Activated CD4-positive, alpha-beta T cell treated with anti-CD3 and anti-CD28 coated beads, Interleukin-2, amount 10 ng/mL, durations not matched to agents 24 days and 14 days (primary cell): ENCODE measurements at places on chromosomes 16 and 17. TPM values are rescaled to one million over a fixed set of nuclear protein-coding genes. Genes with fewer than 3 reads are reported as not detected.

DNA sequence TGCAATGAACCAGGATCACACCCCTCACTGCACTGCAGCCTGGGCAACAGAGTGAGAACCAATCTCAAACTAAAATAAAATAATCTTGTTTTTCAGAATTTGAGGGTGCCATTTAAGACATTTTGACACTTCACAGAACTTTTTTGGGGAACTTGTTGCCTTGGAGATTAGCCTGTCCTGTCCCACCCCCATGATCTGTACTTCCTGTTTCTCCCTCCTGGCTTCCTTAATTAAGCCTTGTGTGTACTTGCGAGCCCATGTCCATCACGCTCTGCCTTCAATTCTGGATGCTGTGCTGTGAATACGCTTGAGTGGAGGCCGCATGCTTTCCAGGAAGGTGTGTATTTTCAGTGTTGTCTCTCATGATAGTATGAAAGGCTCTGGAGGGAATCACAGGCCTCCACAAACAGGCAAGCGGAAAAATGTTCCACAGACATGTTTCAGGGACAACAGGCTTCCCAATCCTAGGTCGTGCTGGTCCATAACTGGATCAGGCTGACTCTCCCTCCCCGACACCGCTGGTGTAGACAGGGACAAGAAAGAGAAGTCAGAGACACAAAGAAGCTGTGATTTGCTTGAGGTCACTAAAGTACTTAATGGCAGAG lies 56.9 kb downstream of the NOS2 start:
- H3K27ac ChIP-seq, result no peak overlapping the region
- H3K4me1 ChIP-seq, result no peaks in the 10 kb centered on the region
- DNase-seq, result no peak
- no peaks in the 10 kb centered on the region for H3K36me3 ChIP-seq
- no peaks in the 10 kb centered on the region for H3K27me3 ChIP-seq

- no peaks in the 10 kb centered on the region for H3K36me3 ChIP-seq
- H3K4me1 ChIP-seq, result no peaks in the 10 kb centered on the region
- no peak overlapping the region for H3K4me3 ChIP-seq
- H3K27me3 ChIP-seq, result no peaks in the 10 kb centered on the region
- no peak for DNase-seq
Measured at GRCh38 chr16:25553711-25554436, 137.9 kb upstream of the HS3ST4 start.

DNA sequence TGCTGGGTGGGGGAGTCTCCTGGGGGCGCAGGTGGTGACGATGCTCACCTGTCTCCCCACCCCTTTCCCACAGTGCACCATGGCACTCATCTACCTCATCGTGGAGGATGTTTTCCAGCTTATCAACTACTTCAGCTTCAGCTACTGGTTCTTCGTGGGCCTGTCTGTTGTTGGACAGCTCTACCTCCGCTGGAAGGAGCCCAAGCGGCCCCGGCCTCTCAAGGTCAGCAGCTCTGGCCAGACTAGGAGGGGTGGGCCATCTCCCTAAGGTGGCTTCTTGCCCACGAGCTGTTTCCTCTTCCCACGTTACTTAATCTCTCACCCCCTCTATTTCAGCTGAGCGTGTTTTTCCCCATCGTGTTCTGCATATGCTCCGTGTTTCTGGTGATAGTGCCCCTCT lies 14.5 kb downstream of the SLC7A6OS start:
- peaks cover 30% of the 10 kb centered on the region for H3K4me1 ChIP-seq
- no peak overlapping the region for H3K4me3 ChIP-seq
- H3K27ac ChIP-seq, result no peak overlapping the region
- peaks cover 80% of the 10 kb centered on the region for H3K36me3 ChIP-seq
- no peak for DNase-seq

GRCh38 chr17:36739208-36739607 lies 137.8 kb downstream of the MRM1 start:
- H3K27me3 ChIP-seq, result peaks cover 9% of the 10 kb centered on the region
- H3K36me3 ChIP-seq, result no peaks in the 10 kb centered on the region
- H3K4me1 ChIP-seq, result no peaks in the 10 kb centered on the region
- no peak overlapping the region for H3K27ac ChIP-seq
- H3K4me3 ChIP-seq, result no peak overlapping the region
- no peak for DNase-seq

- DNase-seq, result peak; percentile 97
- peak within 1 kb of the TSS; percentile 62 for H3K27ac ChIP-seq
- peaks cover 38% of the 10 kb centered on the region for H3K36me3 ChIP-seq
- H3K27me3 ChIP-seq, result no peaks in the 10 kb centered on the region
Measured at GRCh38 chr17:81911277-81911961, at the start of gene PCYT2. Gene PCYT2 (minus strand): TSS chr17:81911399. CDS start chr17:81911355, 44 bp downstream.

GRCh38 chr17:76989519-76989918 lies 121.3 kb downstream of the MGAT5B start:
- H3K27ac ChIP-seq, result no peak overlapping the region
- no peaks in the 10 kb centered on the region for H3K36me3 ChIP-seq
- no peak for DNase-seq
- no peaks in the 10 kb centered on the region for H3K27me3 ChIP-seq
- no peak overlapping the region for H3K4me3 ChIP-seq

GRCh38 chr16:47626246-47626645 lies 165.1 kb downstream of the PHKB start:
- H3K36me3 ChIP-seq, result peaks cover 13% of the 10 kb centered on the region
- H3K4me1 ChIP-seq, result no peaks in the 10 kb centered on the region
- no peaks in the 10 kb centered on the region for H3K27me3 ChIP-seq
- no peak overlapping the region for H3K4me3 ChIP-seq

DNA sequence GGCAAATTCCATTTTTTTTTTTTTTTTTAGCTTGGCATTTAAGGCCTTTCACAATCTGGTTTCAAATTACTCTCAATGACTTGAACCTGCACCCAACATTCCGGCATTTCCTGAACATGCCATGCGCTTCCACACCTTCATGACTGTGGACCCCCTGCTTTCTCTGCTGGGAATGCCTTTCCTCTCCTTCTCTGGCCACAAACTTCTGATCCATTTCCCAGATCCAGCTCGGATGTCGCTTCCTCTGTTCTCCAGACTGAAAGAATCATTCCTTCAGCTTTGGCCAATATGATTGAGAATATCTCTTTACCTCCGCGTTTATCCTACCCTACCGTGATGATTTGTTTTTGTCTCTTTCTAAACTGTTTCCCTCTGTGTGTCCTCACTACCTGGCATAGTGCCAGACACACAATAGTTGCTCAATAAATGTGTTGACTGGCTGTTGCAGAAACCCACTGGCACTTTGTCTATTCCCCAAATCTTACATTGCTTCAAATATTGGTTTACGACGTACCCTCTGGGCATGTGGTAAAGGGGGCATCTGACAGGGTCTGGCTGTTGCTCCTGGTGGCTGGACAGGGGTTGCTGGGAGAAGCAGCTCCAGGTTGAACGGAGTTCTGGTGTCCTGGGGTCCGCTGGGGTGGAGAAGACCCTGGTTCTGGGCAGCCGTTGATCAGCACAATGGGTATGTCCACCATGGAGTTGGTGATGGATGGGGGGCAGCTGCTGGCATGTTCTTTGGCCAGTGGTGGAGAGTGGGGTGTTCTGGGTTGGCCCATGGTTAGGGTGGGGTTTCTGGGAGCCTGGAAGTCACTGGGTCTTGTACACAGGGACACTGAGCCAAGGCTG lies 14.7 kb downstream of the TNS4 start:
- DNase-seq, result no peak
- peak overlapping the region; percentile 36 for H3K4me3 ChIP-seq
- peaks cover 82% of the 10 kb centered on the region for H3K4me1 ChIP-seq
- H3K27ac ChIP-seq, result peak overlapping the region; percentile 85
- H3K27me3 ChIP-seq, result no peaks in the 10 kb centered on the region

DNA sequence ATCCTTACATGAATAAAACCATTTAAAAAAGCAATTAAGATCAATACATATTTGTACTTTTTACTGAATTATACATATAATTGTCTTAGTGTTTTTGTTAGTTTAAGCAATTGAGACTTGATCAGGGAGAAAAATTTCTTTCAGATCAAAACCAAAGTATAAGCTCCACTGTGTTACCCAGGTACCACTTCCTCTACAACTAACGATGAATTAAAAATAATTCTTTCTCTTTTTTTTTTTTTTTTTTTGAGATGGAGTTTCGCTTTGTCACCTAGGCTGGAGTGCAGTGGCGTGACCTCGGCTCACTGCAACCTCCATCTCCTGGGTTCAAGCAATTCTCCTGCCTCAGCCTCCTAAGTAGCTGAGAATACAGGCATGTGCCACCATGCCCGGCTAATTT lies 6.8 kb downstream of the FBXO47 start:
- no peak for DNase-seq
- no peaks in the 10 kb centered on the region for H3K36me3 ChIP-seq
- H3K27ac ChIP-seq, result no peak overlapping the region

- peaks cover 10% of the 10 kb centered on the region for H3K4me1 ChIP-seq
- H3K27ac ChIP-seq, result no peak overlapping the region
- no peak overlapping the region for H3K4me3 ChIP-seq
- H3K27me3 ChIP-seq, result no peaks in the 10 kb centered on the region
- DNase-seq, result peak; percentile 81
- H3K36me3 ChIP-seq, result peaks cover 5% of the 10 kb centered on the region
Measured at GRCh38 chr16:19559242-19559910, 3.9 kb downstream of the VPS35L start.

- H3K36me3 ChIP-seq, result peaks cover 8% of the 10 kb centered on the region
- peaks cover 25% of the 10 kb centered on the region for H3K4me1 ChIP-seq
- H3K27me3 ChIP-seq, result peaks cover 4% of the 10 kb centered on the region
- peak within 1 kb of the TSS; percentile 89 for H3K27ac ChIP-seq
Measured at GRCh38 chr16:22007509-22008214, at the start of gene MOSMO. Gene MOSMO (plus strand): TSS chr16:22008111. CDS start chr16:22008302, 191 bp downstream.

DNA sequence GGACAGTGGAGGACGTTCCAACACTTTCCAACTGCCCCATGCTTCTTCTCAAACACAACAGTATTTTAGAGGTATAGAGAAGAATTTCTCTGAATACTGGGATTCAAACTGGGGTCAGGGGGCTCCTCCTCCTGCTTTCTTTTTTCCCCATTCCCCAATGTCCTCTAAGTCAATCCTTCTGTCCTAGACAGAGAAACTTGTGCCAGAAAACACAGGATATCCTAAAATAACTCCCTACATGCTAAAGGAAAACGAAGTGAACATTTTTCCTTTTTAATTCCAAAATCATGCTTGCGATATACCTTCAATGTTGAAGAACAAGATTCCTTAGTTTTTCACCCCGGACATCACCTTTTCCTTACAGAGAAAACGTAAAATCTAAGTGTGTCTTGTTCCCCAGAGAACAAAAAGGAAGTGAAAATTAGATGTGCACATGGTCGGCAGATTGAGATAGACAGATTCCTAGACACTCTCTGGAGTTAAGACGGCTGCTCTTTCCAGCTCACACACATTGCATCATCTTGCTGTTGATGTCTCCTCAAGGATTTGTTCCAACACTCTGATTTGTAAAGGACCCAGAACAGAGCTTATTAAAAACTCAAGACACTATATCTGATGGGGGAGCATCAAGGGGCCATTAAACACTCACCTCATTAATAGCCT lies 228.2 kb downstream of the GRIN2A start:
- no peaks in the 10 kb centered on the region for H3K36me3 ChIP-seq
- H3K27ac ChIP-seq, result no peak overlapping the region
- H3K4me3 ChIP-seq, result no peak overlapping the region
- no peak for DNase-seq

- peaks cover 33% of the 10 kb centered on the region for H3K36me3 ChIP-seq
- H3K27ac ChIP-seq, result no peak overlapping the region
- H3K4me1 ChIP-seq, result peaks cover 16% of the 10 kb centered on the region
Measured at GRCh38 chr17:77487677-77488530, 347.1 kb downstream of the SEC14L1 start.

GRCh38 chr17:49342575-49342936 lies 19.5 kb downstream of the ZNF652 start:
- peak overlapping the region; percentile 89 for H3K4me3 ChIP-seq
- no peak for DNase-seq
- peak overlapping the region; percentile 94 for H3K27ac ChIP-seq
- peaks cover 12% of the 10 kb centered on the region for H3K36me3 ChIP-seq
- peaks cover 8% of the 10 kb centered on the region for H3K27me3 ChIP-seq

GRCh38 chr17:57604771-57605674 lies 140.1 kb downstream of the CCDC182 start:
- peak; percentile 73 for DNase-seq
- H3K4me3 ChIP-seq, result peak overlapping the region; percentile 67
- H3K4me1 ChIP-seq, result peaks cover 65% of the 10 kb centered on the region

DNA sequence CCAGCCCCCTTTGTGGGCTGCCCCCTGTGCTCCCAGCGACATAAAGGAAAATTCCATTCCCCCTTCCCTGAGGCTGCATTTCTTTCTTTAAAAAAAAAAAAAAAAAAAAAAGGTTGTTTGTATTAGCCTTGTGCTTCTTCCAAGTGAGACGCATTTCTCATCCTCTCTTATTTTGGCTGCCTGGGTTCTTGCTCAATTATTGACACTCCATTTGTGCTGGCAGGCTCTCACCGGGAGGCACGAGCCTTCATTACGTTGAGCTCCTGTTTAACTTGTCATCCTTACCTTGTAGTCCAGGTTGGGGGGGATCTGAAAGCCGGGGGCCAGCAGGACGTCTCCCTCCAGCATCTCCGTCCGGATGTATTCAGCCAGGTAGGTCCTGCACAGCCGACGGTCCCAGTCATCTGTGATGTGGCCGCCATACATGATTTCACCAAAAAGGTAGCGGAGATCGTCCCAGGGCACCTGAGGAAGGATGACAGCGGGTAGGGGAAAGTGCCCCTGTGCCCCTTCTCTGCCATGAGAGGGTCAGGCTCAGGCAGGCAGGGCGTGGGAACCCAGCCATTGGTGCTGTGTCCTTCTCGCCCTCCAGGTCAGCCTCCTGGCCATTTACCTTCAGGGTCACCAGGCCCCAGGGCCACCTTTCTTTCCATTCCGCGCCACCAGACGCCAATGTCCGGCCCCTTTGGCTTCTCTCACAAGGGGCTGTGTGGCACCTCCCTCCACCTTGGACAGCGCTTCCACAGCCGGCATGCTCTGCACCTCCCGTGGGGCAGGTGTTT lies 50.6 kb downstream of the PGS1 start:
- peaks cover 31% of the 10 kb centered on the region for H3K36me3 ChIP-seq
- DNase-seq, result no peak
- no peak overlapping the region for H3K27ac ChIP-seq
- no peaks in the 10 kb centered on the region for H3K27me3 ChIP-seq

DNA sequence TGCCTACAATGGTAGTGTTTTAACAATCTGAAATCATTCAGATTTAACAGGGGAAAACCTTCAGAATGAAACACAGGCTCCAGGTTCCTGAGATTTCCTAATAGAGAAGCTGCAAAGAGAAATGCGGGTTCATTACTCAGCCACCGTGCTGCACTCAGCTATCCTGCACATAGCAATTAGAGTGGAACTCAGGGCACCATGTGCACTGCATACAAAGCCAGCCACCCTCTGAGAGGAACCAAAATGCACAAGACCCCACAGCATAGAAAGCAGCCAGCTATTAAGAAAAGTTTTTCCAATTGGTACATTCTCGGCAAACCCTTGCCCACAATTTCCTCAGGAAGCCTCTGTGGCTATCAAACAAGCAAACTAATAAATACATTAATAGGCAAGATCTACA lies 37.4 kb downstream of the TOM1L2 start:
- peaks cover 22% of the 10 kb centered on the region for H3K4me1 ChIP-seq
- DNase-seq, result no peak
- H3K27me3 ChIP-seq, result no peaks in the 10 kb centered on the region
- H3K27ac ChIP-seq, result no peak overlapping the region
- H3K36me3 ChIP-seq, result no peaks in the 10 kb centered on the region
- H3K4me3 ChIP-seq, result no peak overlapping the region

Gene GSE1
- 34.1 and 37.5 TPM in 2 replicates for total RNA-seq

Gene NOL3
- total RNA-seq, result 31.0 and 36.7 TPM in 2 replicates

Gene HES7
- total RNA-seq, result 1.5 and 2.1 TPM in 2 replicates

Gene DDX5
- total RNA-seq, result 844 and 861 TPM in 2 replicates

Gene CCL14
- total RNA-seq, result not detected in 2 replicates

Gene IRX5
- total RNA-seq, result 0.12 TPM in 1 of 2 replicates, not detected in the other

Gene MPV17L
- 0.09 and 0.21 TPM in 2 replicates for total RNA-seq

Gene KRTAP4-5
- not detected in 2 replicates for total RNA-seq
